ENCODE measurements at places on chromosomes 13 and 19.

GRCh38 chr13:97658556-97658955, 224.6 kb downstream of the RAP2A start:
- DNase-seq: no peak

DNA sequence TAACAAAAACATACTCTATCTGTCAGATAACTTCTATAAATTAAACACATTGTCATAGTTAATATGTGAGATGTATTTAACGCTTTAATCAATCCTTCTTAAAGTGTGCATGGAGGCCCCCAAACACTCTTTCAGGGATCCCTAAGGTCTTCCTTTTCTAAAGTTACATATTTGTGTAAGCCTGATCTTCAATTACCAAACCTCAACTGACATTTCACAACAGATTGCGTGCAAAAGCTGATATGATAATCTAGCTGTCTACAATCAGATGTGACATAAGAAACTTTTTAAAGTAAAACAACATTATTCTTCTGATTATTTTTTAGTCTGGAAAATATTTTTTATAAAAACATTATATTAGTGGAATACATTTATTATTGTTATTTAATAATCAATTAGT, 1850.4 kb downstream of the OLFM4 start:
- no peak for DNase-seq

DNA sequence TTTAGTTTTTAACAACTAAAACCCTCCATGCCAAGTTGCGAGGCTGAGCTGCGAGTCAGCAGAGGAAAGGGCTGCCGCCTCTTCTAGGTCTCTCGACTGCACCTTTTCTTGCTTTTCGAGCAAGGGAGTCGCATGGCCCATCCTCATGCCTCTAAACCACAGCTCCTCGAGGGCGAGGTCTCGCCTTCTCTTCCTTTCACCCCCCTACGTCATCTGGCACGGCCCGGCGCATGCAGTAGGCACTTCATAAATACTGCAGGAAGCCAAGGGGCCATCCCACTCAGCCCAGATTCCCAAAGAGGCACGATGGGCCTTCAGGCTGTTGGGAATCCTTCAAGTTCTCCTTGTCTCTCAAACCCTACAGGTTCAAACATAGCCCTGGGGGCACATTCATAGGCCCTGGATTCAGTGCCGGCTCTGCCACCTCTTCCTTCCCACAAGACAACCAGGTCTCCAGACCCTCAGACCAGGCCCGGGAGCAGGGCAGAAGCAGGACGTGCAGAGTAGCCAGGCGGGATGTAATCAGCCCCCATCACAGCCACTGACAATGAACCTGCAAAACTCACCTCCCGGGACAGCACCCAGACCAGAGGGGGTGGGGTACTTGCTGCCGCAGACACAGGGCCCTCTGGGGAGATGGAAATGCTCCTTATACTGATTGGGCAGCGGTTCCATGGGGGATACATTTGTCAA, 41.7 kb downstream of the GGACT start:
- no peak for DNase-seq

DNA sequence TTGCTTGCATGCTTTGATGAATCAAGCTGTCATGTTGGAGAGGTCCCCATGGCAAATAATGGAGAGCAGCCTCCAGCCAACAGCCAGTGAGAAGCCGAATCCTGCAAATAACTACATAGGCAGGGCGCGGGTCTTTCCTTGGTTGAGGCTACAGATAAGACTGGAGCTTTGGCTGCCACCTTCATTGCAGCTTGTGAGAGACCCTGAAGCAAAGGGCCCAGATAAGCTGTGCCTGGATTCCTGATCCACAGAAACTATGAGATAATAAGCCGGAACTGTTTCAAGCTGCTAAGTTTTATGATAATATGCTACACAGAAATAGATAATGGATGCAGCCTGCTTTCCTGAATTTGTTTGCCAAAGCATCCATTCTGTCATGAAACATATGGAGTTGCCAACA, 257.0 kb downstream of the HS6ST3 start:
- DNase-seq: no peak

DNA sequence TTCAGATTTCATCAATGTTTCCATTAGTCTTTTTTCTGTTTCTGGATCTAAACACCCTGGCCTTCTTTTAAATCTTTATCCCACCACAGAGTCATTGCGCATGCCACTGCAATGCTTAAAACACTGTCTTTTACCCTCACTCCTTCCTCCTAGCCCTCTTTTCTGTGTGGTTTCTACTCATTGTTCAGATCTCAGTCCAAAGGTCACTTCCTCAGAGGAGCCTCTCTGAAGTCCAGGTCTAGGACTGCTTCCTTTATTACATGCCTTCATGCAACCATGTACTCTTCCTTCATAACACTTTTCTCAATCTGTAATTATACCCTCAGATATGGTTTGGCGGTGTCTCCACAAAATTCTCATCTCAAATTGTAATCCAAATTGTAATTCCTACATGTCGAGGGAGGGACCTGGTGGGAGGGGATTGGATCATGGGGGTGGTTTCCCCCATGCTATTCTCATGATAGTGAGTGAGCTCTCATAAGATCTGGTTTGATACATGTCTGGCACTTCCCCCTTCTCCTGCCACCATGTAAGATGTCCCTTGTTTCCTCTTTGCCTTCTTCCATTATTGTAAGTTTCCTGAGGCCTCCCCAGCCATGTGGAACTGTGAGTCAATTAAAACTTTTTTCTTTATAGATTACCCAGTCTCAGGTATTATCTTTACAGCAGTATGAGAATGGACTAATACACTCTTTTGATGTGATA, 808.9 kb downstream of the DIAPH3 start:
- no peak for DNase-seq

Measured in effector memory CD4-positive, alpha-beta T cell (primary cell).